ENCODE measurements at places on chromosomes 6 and 20.

DNA sequence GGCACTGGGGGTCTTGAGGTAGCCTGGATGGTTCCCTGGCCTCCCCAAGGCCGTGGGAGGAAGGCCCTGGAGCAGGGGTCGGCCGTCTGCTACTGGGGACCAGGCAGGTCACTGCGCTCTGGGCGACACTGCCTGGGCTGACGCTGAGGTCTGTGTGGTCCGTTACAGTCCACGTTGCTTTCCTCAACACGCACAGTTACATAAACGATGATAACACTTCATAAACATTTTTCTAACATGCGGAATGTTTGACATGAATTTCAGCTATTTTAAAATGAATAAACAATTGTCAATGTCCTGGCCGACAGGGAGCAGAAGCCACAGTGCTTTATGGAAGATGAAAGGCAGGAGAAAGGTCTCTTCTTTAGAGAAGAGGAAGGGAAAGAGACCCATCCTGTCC lies 10.2 kb upstream of the RBBP8NL start:
- peaks cover 43% of the 10 kb centered on the region for H3K4me1 ChIP-seq
- H3K27me3 ChIP-seq = no peaks in the 10 kb centered on the region
- no peaks in the 10 kb centered on the region for H3K36me3 ChIP-seq
- no peak overlapping the region for H3K4me3 ChIP-seq

GRCh38 chr6:117613920-117614560 lies 11.7 kb upstream of the GOPC start:
- no peaks in the 10 kb centered on the region for H3K4me1 ChIP-seq
- no peaks in the 10 kb centered on the region for H3K36me3 ChIP-seq
- H3K27ac ChIP-seq = no peak overlapping the region

- no peak overlapping the region for H3K4me3 ChIP-seq
- H3K36me3 ChIP-seq = no peaks in the 10 kb centered on the region
- H3K27me3 ChIP-seq = no peaks in the 10 kb centered on the region
- no peak for DNase-seq
- no peak overlapping the region for H3K27ac ChIP-seq
Measured at GRCh38 chr6:41460742-41461336, 85.3 kb upstream of the FOXP4 start.

DNA sequence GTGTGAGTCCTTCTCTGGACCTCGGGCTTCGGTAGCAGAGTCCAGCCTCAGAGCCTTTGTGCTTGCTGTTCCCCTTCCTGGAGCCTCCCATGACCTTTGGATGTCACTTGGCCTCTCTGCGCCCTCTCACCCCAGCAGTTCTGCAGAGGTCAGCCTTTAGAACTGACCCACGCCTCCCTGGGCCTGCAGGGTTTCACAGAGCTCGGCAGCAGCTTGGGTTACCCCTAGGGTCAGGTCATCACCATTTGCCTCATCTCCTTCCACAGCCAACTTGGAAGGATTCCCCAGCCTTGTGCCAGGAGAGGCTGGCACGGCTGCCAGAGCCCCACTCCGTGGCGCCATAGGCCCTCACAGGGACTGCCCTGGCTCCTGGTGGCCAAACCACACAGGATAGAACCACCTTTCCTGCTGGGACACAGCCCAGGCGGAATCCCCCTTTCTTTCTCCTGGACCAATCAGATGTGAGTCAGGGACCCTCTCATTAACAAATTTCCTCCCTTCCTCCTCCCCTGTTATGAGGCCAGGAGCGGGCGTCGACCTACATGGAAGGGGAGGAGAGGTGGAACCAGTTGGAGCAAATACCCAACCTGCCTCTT lies 13.9 kb upstream of the SIRPA start:
- H3K27ac ChIP-seq = no peak overlapping the region
- H3K36me3 ChIP-seq = no peaks in the 10 kb centered on the region
- H3K4me1 ChIP-seq = peaks cover 6% of the 10 kb centered on the region
- no peak for DNase-seq
- no peaks in the 10 kb centered on the region for H3K27me3 ChIP-seq

- DNase-seq = no peak
- no peaks in the 10 kb centered on the region for H3K36me3 ChIP-seq
- H3K4me1 ChIP-seq = peaks cover 42% of the 10 kb centered on the region
- H3K4me3 ChIP-seq = peak overlapping the region; percentile 26
- H3K27me3 ChIP-seq = no peaks in the 10 kb centered on the region
Measured at GRCh38 chr6:33592595-33593413, 12.7 kb upstream of the BAK1 start.

GRCh38 chr6:105624021-105624420 lies 221.1 kb upstream of the PREP start:
- H3K27ac ChIP-seq = peak overlapping the region; percentile 79
- H3K4me1 ChIP-seq = peaks cover 42% of the 10 kb centered on the region
- no peak overlapping the region for H3K4me3 ChIP-seq
- H3K27me3 ChIP-seq = no peaks in the 10 kb centered on the region

GRCh38 chr6:1896897-1897296 lies 287.2 kb downstream of the FOXC1 start:
- no peak for DNase-seq
- H3K27ac ChIP-seq = no peak overlapping the region
- H3K27me3 ChIP-seq = no peaks in the 10 kb centered on the region

DNA sequence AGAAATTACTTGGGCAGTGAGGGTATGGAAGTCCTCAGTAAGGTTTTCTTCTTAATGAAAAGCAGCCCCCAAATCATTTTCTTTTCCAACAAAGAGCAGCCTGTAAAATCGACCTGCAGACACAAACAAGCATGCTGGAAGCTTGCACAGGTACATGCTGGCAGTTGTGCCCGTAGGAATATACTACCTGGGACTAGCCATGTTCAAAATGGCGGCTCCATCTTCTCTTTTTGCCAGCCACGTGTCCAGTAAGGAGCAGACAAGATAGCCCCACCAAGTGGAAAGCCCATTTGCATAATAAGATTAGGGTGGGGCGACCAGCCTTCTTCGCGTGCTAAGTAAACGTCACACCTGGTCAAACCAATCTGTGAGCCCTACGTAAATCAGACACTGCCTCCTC lies 259.4 kb upstream of the AGPAT4 start:
- no peak overlapping the region for H3K27ac ChIP-seq
- no peaks in the 10 kb centered on the region for H3K36me3 ChIP-seq
- H3K4me3 ChIP-seq = no peak overlapping the region
- H3K27me3 ChIP-seq = no peaks in the 10 kb centered on the region
- no peak for DNase-seq

DNA sequence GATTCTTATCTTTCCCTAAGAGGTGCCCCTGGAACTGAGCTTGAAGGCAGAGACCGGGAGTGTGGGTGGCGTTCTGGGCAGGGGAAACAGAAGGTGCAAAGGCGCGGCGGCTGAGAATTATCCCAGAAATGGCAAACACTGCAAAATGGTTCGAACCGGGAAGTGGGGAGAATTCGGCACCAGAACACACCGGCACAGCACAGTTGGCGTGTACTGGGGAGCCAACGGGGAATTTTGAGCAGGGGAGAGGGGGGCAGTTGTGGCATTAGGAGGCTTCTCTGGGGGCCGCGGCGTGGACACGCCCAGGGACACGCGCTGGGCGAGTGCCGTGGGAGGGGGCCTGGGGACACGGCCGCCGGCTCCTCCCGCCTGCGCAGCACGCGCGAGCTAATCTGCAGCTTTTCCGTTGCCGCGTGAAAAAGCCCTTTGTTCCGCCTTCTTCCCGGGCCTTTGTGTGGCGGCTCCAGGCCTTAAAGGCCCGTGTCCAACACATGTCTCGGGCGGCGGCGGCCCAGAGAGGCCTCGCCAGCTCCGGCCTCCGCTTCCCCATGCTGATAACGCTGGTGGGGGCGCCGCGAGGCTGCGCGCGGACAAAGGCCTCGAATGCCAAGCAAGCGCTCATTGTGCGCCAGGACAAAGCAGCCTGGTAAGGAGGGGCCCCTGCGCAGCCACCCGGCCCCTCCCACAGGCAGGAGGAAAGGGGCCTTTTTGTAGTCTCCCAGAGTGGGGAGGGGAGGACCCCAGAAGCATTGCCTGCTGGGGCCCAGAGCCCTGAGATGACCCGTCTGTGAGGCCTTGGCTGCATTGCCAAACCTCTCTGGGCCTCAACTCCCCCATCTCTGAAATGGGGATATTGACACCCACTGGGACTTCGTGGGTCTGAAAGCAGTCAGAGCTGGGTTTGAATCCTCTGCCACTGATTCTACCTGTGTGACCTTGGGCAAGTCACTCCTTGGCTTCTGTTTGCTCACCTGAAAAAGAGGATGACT lies 82.8 kb downstream of the CD40 start:
- no peak overlapping the region for H3K4me3 ChIP-seq
- no peaks in the 10 kb centered on the region for H3K4me1 ChIP-seq
- no peak overlapping the region for H3K27ac ChIP-seq
- no peak for DNase-seq

DNA sequence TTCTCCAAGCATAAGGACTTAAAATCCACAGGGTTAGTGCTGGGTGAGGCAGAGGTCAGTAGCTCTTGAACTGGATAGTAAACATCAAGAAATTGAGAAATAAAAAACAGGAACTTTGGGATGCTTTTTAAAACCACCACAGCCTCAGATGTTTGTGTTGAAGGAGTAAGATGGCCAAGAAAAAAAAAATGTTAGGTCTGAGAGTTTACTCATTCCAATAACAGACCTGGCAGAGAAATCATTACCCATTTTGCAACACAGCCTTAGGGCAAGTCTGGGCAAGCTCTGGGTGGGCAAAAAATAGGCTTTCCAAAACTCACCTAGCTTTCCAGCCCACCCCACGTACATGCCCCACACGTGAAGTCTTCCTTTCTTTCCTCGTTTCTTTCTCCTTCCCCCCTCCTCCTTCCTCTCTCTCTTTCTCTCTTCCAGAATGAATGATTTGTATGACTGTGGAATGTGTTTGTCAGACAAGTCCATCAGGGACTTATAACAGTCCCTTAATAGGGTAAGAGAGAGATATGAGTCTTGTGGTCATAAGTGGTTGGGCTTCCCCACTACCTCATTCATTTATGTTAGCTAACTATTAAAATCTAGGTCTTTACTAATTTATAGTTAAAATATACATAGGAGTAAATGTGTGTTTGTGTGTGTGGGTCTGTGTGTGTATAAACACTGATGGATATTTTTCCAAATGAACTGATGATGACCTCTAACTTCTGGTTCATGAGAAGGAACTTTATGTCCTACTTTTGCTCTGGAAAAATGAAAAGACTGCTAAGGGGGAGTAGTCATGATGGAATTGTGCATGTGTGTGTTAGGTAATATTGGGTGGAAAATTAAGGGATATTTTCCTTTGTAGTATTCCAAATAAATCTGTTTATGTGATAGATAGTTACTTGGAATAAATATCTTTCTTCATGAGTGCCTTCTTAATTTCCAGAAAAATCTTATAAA lies 18.0 kb upstream of the DSE start:
- no peaks in the 10 kb centered on the region for H3K36me3 ChIP-seq
- DNase-seq = no peak
- H3K4me3 ChIP-seq = no peak overlapping the region
- no peaks in the 10 kb centered on the region for H3K27me3 ChIP-seq
- H3K27ac ChIP-seq = no peak overlapping the region

- no peak overlapping the region for H3K27ac ChIP-seq
- no peaks in the 10 kb centered on the region for H3K4me1 ChIP-seq
- no peaks in the 10 kb centered on the region for H3K36me3 ChIP-seq
- H3K4me3 ChIP-seq = no peak overlapping the region
Measured at GRCh38 chr6:6790393-6790792, 201.9 kb downstream of the LY86 start.

- no peaks in the 10 kb centered on the region for H3K4me1 ChIP-seq
- H3K27ac ChIP-seq = no peak overlapping the region
- no peak overlapping the region for H3K4me3 ChIP-seq
- DNase-seq = no peak
- no peaks in the 10 kb centered on the region for H3K27me3 ChIP-seq
Measured at GRCh38 chr6:135163440-135163738, 17.7 kb upstream of the MYB start.

GRCh38 chr20:32355417-32355841 lies 2.7 kb upstream of the ASXL1 start:
- H3K27me3 ChIP-seq = no peaks in the 10 kb centered on the region
- no peak overlapping the region for H3K4me3 ChIP-seq
- no peaks in the 10 kb centered on the region for H3K36me3 ChIP-seq
- no peak overlapping the region for H3K27ac ChIP-seq

GRCh38 chr6:42316981-42317380 lies 99.3 kb upstream of the MRPS10 start:
- DNase-seq = no peak
- H3K4me1 ChIP-seq = peaks cover 12% of the 10 kb centered on the region
- H3K36me3 ChIP-seq = no peaks in the 10 kb centered on the region
- no peak overlapping the region for H3K27ac ChIP-seq

DNA sequence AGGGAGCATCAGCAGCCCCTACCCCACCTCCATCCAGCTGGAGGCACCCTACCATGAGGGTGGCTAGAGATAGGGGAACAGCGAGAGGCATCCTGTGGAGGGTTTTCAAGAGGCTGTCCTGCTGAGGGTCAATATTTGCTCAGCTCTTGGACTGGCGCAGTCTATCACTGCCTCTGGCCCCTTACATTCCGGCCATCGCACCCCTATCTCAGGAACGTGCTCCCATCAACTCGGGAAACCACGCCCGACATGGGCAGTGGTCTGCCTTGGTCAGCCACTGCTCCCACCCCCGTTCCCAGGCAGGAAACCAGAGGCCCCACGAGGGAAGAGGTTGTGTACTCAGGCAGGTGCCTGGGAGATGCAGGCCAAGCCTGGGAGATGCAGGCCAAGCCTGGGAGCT lies 57.9 kb downstream of the VEGFA start:
- H3K4me1 ChIP-seq = peaks cover 63% of the 10 kb centered on the region
- no peak overlapping the region for H3K4me3 ChIP-seq

GRCh38 chr20:32652739-32653526 lies 20.8 kb downstream of the C20orf203 start:
- DNase-seq = peak; percentile 70
- no peak overlapping the region for H3K4me3 ChIP-seq
- H3K36me3 ChIP-seq = no peaks in the 10 kb centered on the region
- no peaks in the 10 kb centered on the region for H3K4me1 ChIP-seq
- no peaks in the 10 kb centered on the region for H3K27me3 ChIP-seq
- H3K27ac ChIP-seq = no peak overlapping the region

DNA sequence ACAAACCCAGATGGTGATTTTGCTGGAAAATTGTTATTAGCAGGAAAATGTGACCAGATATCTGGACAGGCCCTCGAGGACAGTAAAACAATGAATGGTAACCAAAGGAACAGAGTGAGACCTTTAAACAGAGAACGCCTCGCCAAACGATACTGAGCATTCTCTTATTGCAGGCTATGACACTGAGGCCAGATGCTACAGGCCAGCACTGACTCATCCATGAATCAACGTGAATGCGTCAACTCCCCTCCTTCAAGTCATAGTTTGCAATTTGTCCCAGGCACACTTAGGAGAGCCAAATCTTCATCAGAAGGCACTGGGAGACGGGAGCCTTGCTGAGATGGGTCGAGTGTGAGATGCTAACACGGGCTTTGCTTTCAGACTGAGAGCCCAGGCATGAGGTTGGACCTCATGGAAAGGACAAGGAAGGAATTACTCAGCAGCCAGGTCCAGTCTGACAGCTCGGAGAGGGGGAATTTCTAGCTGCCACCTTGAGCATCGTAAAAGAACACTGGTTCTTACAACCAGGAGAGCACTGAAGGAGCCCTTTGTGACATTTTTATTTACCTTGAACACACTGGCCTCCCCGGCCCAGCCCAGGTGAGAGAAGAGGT lies 60.7 kb downstream of the BMP7 start:
- H3K27ac ChIP-seq = no peak overlapping the region
- H3K27me3 ChIP-seq = no peaks in the 10 kb centered on the region
- H3K4me3 ChIP-seq = no peak overlapping the region
- H3K4me1 ChIP-seq = peaks cover 13% of the 10 kb centered on the region
- no peak for DNase-seq
- no peaks in the 10 kb centered on the region for H3K36me3 ChIP-seq

- H3K4me1 ChIP-seq = no peaks in the 10 kb centered on the region
- no peaks in the 10 kb centered on the region for H3K36me3 ChIP-seq
- DNase-seq = peak; percentile 24
- no peak overlapping the region for H3K27ac ChIP-seq
- H3K27me3 ChIP-seq = peaks cover 19% of the 10 kb centered on the region
Measured at GRCh38 chr20:38290829-38291814, 12.8 kb upstream of the BPI start.
